GF-D8 (cell line): ENCODE measurements at places on chromosomes 5 and 9.
A peak's percentile ranks its signal among the peaks of the same experiment; 100 is the strongest.

- DNase-seq, result no peak
Measured at GRCh38 chr9:118215549-118215948, 511.3 kb downstream of the TLR4 start.

DNA sequence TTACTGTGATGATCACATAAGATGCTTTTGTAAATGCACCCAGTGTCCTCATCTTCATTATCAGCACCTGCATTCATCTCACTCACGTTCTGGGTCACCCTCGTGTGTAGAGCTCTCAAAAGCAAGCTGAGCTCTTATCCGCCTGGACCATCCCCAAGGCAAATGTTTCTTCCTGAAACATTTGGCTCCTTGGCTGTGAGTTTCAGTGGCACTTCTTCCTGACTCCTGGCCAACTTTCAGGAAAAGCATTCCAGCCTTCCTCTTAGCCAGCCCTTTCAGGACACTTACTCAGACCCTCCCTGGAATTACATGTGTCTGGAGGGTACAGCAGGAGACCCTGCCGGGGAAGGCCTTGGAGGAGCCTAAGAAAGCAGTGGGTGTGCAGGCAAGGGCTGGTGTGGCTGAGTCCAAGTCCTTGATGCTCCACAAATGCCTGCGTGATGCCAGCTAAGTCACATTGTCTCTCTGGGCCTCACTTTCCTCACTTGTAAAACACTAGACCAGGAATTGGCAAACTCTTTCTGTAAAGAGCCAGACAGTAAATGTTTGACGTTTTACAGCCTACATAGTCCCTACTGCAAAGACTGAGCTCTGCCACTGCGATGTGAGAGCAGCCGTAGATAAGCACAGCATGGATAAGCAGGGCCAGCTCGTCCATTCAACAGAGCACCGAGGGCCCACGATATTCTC is 72.1 kb downstream of the PDE6A start:
- no peak for DNase-seq

DNA sequence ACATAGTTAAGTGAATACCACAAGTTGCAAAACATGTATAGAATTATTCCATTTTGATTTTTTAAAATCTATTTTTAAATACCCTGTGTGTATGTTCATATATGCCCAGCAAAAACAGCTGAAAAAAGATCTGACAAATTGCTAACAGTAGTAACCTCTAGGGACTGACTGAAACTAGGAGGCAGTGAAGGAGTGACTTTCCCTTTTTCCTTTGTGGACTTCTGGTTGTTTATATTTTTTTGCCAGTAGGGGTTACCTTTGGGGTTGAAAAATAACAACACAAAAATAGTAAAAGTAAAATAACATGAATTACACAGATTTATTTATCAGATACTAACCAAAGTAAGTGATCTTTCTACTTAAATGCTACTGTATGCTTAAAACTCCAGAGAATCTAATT is 2.9 kb downstream of the MEGF9 start:
- no peak for DNase-seq

- DNase-seq, result peak; percentile 66
Measured at GRCh38 chr5:59036274-59036961, 453.5 kb downstream of the RAB3C start.

GRCh38 chr9:27528886-27529315 is 713 bp downstream of the MOB3B start:
- no peak for DNase-seq

- no peak for DNase-seq
Measured at GRCh38 chr5:93600409-93601070, 17.5 kb downstream of the NR2F1 start.

GRCh38 chr5:166899343-166899742 is 1392.1 kb upstream of the WWC1 start:
- no peak for DNase-seq

GRCh38 chr9:126906091-126906490 is 8.5 kb upstream of the RALGPS1 start:
- no peak for DNase-seq

DNA sequence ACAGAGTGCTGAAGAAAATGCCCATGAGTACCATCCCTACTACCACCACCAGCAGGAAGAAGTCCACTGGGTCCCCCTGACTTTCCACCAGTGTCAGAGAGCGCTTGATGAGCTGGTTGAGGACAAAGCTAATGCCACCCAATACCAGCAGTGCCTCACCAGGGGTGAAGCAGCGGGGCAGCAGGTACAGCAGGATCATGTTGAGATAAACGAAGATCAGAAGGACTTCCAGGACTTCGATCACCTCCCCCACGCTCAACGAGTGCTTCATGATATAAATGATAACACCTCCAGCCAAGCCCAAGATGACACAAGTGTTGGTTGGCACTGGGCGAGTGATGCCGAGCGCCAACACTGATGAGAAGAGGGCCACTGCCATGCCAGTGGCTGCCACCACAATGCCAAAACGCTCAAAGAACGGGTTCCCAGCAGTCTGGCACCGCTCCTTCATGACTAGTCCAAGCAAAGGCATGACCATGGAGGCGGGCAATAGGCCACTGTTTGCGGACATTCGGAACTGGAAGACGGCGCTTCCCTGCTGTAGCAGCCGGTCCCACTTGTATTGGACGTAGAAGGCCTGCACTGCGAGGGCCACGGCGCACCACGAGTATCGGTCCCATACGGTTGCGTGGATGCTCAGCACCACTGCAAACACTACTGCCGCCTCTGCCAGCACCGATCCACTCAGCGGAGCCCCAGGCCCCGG is 679 bp downstream of the DOLK start:
- no peak for DNase-seq

DNA sequence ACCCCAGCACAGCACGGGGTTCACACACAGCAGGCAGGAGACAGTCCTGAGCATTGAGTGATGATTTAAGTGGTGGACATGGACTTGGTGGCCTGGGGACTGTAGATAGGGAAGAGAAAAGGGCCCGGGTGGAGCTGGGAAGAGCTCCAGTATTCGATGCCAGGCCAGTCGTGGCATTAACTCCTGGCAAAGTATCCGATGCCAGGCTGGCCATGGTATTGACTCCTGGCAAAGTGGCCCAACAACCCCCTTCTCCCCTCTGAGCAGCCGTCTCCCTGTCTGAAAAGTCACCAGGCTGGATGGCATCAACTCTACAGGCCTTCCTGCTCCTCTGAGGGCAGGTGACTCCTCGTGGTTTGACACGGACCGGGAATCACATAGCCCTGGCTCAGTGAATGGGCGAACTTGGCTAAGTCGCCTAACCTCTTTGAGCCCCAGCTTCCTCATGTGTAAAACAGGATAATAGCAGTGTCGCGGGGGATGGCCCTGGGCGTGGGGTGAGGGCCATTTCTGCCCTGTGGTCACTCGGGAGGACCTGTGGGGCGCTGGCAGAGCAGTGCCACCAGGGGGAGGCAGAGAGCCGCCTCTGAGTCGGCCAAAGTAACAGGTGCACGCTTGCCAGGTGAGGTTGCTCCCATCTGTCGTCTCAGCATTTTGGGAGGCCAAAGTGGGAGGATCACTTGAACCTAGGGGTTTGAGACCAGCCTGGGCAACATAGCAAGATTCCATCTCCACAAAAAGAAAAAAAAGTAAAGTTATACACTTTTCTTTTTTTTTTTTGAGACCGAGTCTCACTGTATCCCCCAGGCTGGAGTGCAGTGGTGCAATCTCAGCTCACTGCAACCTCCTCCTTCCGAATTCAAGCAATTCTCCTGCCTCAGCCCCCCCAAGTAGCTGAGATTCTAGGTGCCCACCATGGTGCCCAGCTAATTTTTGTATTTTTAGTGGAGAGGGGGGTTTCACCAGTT is 5.7 kb upstream of the SEC16A start:
- no peak for DNase-seq

- no peak for DNase-seq
Measured at GRCh38 chr9:134626571-134627416, 14.8 kb upstream of the COL5A1 start.

GRCh38 chr9:120386390-120387131 is 193.4 kb downstream of the CDK5RAP2 start:
- DNase-seq, result no peak

DNA sequence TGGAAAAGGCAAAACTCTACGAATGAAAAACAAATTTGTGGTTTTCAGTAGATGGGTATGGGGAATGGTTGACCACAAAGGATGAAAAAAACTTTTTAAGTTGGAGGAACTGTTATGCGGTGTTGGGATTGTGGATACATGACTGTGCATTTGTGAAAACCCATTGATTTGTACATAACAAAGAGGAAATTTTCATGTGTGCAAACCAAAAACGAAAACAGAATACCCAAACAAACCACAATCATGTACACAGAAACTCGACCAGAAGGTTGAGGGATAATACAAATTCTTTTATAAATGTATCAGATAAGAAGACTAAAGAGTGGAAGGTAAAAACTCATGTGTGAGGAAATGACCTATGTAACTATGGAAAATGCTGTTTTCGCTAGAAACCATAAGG is 1012.4 kb downstream of the CDH18 start:
- DNase-seq, result no peak

DNA sequence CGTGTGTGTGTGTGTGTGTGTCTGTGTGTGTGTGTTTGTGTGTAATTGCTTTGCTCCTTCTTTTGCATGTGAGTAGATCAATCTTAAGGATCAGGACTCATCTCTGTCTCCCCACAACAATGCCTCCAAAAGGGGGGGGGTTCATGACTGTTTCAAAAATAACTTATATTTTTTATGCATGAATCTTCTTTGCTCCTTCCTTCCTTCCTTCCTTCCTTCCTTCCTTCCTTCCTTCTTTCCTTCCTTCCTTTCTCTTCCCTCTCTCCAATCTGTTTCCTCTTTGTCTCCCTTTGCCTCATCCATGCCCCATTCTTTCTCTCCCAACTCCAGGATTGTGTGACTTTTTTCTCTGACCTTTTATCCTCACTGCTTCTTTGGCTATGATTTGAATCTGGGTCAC is 126.4 kb upstream of the OSMR start:
- no peak for DNase-seq

DNA sequence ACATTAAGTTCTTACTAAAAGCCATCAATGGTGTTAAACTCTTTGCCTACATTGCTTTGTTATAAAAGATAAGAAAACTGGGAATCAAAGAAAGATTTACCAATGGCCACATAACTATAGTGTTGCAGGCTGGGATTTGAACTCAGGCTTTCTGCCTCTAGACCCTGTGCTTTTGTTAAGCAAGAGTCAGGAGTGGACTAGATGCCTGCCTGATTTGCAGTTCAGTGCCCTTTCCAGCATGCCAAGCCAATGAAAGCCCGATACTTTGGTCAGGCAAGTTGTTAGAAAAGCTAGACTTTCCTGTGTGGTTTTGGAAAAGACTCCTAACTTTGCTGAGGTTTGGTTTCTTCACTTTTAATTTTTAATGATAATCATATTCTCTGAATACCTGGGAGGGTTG is 21.4 kb upstream of the AGXT2 start:
- DNase-seq, result no peak

DNA sequence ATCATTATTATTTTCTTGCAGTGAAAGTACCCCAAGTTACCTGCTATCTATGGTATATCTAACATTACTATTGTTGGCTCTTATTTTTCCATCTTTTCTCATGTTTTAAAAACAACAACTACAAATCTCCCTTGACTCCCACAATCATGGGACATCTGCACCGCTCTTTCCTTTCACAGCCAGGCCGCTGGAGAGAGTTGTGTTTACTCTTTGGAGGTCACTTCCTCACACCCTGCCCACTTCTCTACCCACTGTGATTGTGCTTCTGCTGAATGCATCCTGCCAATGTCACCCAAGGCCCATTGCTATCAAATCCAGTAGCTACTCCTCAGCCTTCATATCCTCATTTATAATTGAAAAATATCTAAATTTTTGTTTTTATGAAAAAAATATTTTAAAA is 29.7 kb downstream of the SLC28A3 start:
- no peak for DNase-seq

DNA sequence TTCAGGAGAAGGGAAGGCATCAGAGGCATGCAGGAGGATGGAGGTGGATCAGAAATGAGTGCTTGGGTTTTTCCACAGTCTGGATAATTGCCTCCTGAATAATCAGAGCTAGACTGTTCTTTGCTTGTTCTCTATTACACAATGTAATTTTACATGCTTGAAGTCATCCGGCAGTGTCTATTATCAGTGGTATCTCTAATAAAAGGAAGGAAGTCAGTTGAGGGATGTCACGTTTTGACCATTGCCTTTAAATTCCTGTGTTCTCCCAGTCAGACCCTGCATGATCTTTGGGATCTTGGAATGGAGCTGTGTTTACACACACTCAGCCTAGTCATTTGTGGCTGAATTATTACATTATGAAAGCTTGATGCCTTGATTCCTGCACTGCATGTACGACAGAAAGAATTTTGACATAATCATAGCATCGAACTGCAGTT is 91.0 kb downstream of the PDE8B start:
- DNase-seq, result no peak

DNA sequence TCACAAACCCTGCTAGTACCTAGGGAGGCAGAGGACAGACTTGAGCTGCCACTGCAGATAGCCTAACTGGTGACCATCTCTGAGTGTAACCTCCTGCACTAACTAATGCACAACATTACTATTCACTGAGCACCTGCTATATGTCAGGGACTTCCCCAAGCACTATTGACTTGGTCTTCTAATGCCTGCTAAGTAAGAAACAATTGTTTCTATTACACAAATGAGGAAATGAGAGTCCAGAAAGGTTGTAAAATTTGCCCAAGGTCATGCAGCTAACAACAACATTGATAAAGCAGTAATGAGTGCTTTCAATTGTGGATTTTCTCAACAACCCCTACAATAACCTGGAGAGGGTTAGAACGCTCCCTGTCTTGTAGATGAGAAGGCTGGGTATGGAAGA is 183.7 kb downstream of the ZNF462 start:
- no peak for DNase-seq

DNA sequence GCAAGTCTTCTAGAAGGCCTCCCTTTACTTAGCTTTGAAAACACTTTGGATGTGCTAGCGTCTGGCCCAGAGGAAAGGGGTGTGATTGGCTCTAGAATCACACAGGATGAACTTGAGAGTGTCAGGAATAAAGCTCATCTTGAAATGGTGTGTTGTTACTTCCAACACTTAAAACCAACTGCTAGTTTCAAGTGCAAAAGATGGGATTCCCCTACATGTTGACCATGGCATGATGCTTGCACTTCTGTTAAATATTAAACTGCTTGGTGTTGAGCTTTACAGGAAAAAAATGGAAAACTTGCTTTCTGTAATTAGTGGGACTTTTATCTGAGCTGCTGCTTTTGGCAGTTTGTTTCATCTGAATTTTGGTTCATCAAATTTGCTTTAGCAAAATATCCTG is 261.1 kb downstream of the MED10 start:
- DNase-seq, result no peak
